Small intestine (tissue), 16 donors: ENCODE measurements at places on chromosomes 3 and 15. TPM values are rescaled to one million over a fixed set of nuclear protein-coding genes. Genes with fewer than 3 reads are reported as not detected.

- no peaks in the 10 kb centered on the region for H3K36me3 ChIP-seq
- H3K4me3 ChIP-seq = no peak overlapping the region
- DNase-seq = no peak
- H3K27me3 ChIP-seq = no peaks in the 10 kb centered on the region
- no peak overlapping the region for H3K27ac ChIP-seq
Observed at GRCh38 chr15:38260077-38260476, 7.4 kb downstream of the SPRED1 start.

DNA sequence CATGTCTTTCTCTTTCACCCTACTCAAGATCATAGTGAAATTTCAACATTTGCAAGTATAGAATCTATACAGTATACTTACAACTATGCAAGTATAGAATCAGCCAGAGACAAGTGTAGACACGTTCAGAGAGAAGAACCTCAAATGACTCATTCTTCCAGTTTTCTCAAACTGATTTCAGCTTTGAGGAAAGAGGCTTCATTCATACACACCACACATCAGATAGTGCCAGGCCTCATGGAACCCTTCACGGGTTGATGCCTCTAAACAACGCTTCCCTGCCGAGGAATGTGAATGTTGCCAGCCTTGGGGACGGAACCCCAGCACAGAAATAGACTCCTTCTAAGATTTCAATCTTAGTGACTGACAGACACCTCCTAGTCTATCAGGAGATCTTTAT is 135.7 kb downstream of the FOXP1 start:
- no peak overlapping the region for H3K4me3 ChIP-seq
- no peaks in the 10 kb centered on the region for H3K27me3 ChIP-seq
- no peaks in the 10 kb centered on the region for H3K36me3 ChIP-seq
- DNase-seq = no peak
- H3K27ac ChIP-seq = no peak overlapping the region

The CYP1A2 gene
- polyA plus RNA-seq = not detected

The ABCC5 gene
- 14.4 TPM for polyA plus RNA-seq

The LRRC34 gene
- polyA plus RNA-seq = 2.2 TPM
